ENCODE measurements at places on chromosomes 2 and 18.

DNA sequence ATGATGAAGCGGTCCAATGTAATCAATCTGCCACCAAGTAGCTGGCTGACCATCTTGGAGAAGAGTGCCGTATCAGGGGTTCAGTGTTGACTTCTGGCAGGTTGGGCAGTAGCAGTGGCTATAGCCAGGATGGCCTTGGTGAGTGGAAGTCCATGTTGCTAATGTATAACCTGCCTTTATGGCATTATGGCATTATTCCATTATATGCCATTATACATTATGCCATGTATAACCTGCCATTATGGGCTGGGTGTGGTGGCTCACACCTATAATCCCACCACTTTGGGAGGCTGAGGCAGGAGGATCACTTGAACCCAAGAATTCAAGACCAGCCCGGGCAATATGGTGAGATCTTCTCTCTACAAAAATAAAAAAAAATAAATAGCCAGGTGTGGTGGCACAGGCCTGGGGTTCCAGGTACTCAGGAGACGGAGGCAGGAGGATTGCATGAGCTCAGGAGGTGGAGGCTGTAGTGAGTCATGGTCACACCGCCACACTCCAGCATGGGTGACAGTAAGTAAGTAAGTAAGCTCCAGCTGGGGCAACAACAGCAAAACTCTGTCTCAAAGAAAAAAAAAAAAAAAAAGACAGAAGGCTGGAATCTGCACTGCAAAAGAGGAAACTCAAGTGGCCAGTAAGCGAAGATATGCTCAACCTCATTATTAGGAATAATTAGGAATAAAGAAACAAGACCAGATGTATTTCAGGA lies 24.4 kb upstream of the EMILIN2 start:
- no peak for DNase-seq

GRCh38 chr2:143254110-143254509 lies 124.9 kb downstream of the ARHGAP15 start:
- no peak for DNase-seq

GRCh38 chr18:78861116-78861515 lies 118.5 kb upstream of the SALL3 start:
- DNase-seq: no peak

- no peak for DNase-seq
Measured at GRCh38 chr2:205752924-205753323, 70.6 kb downstream of the NRP2 start.

- no peak for DNase-seq
Measured at GRCh38 chr18:48973731-48974130, 23.0 kb upstream of the SMAD7 start.

- DNase-seq: no peak
Measured at GRCh38 chr2:33015421-33016142, 68.8 kb downstream of the LTBP1 start.

DNA sequence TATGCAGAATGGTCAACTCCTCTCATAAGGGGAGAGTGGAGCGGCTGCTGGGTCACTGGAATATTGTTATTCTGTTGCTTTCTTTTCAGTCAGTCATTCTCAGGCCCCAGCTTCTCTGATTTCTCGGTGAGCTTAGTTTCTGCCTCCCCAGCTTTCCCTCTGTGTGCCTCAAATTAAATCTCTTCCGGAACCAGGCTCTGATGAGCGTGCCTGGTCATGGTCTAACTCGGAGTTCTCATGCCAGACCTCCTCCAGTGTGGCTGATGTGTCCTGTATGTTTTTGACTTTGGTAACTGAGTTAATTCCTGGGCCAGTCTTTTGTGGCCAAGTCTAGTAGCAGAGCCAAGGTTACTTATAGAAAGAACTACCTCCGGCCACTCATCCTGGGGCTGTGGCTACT lies 4.9 kb upstream of the STK11IP start:
- DNase-seq: no peak

GRCh38 chr18:24649571-24649970 lies 189.1 kb downstream of the HRH4 start:
- DNase-seq: no peak

DNA sequence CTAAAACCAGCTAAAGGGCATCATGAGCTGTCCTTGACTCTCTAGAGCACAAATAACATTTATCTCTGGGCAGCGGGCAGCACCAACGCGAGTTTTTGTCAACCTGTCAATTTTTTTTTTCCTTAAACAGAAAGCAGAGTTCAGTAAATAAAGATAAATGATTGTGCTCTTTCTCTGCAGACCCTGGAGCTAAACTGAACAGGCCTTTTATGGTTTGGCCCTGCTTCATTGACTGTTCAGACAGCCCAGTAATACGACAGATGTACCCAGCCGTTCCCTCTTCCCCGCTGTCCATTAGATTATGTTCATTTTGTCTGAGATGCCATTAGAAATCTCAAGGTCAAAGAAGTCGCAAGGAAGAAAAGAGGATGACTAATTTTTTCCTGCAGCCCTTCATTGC lies 280.5 kb upstream of the PIK3C3 start:
- no peak for DNase-seq

DNA sequence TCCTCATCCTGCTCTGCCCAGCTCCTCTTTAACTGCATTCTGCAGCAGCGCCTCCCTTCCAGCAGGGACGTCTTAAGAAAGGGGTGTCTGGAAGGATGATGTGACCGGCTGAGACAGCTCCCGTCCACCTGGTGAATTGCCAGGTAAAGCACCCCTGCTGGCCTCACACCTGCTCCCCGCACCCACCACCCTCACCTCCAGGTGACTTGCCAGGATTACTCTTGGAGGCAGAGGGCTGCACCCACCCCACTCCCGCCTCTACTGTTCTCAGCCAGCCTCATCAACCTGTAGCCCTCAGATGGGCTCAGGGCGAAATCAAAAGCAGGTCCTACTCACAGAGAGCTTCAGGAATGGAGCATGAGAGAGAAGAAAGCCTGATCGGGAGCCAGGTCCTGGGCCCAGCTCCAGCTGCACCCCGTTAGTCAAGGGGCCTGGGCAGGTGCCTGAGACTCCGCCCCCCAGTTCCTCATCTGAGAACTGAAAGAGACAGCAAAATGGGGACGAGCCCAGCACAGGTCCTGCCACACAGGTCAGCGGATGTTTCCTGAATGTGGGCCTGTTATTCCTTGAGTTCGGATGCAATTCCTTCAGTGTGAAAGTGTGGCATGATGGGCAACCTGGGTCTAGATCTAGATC lies 5.6 kb downstream of the ADRA2B start:
- no peak for DNase-seq

- DNase-seq: peak; percentile 25
Measured at GRCh38 chr2:98822301-98823164, 91.6 kb upstream of the MGAT4A start.

DNA sequence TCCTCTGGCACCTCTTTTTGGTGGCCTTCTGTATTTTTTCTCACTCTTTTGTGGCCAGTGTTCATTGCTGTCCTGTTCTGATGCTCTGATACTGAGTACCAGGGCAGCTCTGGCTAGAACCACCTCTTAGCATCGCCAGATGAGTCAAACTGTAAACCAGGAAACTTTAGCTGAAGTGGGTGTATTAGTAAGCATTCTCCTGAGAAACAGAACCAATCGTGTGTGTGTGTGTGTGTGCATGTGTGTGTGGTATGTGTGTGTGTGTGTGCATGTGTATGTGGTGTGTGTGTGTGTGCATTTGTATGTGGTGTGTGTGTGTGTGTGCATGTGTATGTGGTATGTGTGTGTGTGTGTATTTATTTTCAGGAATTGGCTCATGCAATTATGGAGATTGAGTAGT lies 166.3 kb upstream of the SKOR2 start:
- no peak for DNase-seq

DNA sequence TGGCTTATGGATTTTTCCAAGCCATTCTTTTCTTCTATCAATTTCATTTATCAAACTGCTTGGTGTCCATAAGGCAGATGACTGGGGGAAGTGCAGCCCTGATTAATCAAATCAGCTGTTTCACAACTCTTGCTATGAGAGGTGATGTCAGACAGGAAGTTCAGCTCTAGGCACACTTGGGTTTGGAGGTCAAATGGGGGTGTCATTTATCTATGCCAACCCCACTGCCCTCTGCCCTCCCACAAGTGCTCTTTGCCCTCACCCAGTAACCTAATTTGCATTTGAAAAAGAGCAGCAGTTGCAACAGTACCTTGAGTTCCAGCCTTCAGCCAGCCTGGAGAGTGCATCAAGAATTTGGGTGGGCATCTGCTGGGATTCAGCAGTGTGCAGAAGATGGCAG lies 431.3 kb upstream of the SPRED2 start:
- DNase-seq: no peak

DNA sequence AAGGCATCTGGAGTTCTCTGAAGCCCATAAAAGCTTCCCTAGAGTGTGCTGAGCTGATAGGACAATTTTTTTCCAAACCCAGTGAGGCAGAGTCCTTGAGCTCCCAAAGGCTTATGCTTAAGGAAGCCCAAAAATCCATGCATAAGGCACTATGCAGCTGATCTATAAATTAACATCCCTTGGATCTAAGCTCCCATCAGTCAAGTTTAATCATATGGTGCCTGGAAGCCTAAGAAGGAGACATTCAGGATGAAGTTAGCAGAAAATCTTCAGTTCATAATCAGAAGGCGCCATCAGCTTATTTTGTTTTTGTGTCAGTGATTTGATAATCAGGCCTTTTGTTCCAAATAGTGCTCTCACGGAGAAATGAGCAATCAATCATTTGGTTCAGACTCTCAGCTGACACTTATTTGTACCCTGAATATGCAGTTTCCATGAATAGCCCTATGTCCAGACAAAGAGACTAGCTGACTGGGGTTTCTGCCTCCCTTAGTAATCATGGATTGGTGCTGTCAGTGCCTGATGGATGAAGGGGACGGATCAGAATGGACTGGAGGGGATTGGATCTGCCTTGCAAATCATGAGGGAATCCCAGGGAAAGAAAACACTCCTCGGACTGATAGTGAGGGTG lies 464.8 kb upstream of the RGPD4 start:
- no peak for DNase-seq
